Astrocyte of the cerebellum (primary cell): ENCODE measurements at places on chromosomes 4 and X.

DNA sequence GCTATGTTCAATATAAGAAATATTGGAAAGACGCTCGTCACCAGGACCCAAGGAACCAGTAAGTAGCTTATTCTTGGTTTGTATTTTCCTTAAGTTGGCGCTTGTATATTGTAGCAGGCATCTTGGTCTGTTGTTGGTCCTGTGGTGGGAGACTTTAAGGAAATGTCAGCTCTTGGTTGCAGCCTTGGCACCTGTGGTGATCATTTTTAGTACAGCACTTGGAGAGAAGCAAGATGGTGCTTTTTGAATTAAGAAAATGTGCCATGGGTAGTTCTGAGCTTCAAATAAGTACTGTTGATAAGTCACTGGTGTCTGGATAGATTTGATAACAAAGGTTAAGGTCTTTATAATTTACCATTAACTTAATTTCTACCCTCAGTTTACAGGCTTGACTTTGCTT, 1.1 kb downstream of the RPS3A start:
- no peak for DNase-seq

- DNase-seq: no peak
Observed at GRCh38 chr4:112266823-112267222, 18.9 kb downstream of the TIFA start.

DNA sequence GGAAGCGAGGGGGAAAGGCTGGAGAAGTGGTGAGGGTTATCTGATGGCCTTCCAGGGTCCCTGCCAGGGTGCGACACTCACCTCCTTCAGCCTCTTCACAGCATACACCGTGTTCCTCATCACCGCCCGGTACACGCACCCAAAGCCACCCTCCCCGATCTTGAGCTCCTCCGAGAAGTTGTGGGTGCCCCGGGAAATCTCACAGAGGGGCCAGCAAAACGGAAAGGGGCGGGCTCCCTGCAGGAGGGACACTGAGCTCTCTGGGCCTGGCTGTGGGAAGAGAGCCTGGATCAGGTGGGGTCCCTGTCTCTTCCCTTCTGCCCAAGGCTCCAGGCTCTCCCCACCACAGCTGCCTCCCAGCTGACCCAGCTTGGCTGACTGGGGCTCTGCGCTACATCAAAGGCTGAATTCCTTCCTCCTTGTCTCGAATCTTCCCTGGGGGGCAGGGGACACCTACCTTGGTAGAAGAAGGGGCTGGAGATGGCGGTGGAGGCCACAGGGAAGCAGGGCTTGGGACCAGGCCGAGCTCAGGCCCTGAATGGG, 1.1 kb downstream of the IRAK1 start:
- DNase-seq: no peak

GRCh38 chr4:146112389-146112788, 63.1 kb upstream of the LSM6 start:
- no peak for DNase-seq

GRCh38 chr4:165355900-165356300, 22.9 kb upstream of the CPE start:
- DNase-seq: no peak

DNA sequence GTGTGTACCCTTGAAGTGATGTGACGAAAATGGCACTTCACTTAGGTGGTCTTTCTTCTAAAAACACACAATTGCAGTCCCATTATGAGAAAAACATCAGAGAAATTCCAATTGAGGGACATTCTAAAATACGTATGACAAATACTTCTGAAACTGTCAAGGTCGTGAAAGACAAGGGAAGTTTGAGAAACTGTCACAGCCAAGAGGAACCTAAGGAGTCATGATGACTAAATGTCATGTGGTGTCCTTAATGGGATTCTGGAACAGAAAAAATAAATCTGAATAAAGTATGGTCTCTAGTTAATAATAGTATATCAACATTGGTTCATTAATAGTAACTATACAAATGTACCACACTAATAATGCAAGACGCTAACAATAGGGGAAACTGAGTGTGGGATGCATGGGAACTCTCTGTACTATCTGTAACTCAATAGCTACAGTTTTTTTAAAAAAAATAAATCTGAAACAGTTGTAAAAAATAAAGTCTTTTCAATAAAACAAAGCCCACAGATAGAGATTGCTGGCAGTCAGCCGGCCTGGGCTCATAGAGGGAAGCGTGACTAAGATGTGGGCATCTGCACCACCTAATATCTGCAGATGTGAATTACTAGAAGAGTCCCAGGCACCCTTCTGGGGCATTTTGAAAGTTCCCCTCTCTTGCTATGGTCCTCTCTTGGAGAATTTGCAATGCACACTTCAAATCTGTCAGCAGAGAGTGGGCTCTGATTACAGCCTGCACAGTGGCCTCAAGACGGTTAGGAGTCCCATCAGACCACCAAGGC, 47.6 kb downstream of the MID1IP1 start:
- no peak for DNase-seq

DNA sequence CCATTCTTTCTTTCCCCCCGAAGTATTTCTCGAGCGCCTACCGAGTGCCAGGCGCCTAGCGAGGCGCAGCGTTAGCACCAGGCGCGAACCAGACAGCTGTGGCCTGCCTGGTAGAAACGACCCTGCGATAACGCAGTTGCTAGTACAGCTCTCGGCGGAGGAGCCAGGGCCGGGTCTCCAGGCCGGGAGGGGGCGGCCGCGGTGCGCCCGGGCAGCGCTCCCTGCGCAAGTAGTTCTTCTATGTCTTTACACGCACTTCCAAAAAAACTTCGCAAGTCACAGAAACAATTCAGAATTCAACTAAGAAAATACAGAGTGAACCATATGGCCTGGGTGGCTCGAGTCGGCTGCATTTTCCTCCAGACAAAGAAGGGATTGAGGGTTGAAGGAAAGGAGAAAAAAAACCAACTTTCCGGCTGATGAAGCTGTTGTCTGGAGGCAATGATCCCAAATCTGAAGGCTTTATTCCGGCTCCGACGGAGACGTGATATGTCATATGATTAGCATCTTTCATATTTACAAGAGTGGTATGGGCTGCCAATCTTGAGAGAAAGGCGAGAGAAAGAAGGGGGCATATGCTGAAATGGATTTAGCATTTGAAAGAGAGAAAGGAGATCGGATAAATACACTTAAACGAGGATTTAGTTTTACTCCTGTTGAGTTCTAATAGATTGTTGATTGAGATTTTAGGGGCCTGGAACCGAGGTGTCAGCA, 7.2 kb upstream of the NEUROG2 start:
- DNase-seq: no peak

DNA sequence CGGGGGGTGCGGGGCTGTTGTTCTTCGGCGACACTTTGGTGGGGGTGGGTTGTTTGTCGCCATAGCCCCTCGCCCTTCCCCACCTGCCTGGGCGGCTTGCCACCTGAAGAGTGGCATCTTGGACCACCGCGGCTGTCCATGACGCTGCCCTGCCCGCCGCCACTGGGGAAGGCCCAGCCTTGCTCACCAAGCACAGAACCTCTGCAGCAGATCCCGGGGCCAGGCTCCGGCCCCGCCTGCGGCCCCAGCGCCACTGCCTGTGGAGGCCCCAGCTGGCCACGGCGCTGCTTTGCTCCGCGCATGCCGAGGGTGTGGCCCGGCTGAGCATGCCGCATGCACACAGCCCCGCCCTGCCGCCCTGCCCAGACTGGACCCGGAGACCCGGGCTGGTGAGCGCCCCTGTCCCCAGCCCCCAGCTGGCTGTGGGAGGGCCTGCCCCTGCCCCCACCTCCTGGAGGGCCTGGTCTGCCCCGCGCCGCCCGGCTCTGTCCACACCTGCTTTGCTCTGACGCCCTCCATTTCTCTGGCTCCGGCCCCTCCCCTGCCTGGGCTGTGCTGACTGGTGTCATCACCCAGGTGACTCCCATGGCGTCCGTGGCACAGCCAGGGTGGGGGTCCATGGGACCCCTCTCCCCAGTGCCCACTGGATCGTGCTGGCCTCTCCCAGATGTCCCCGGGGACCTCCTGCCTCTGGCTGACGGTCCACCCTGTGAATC, 5.3 kb downstream of the NAT8L start:
- DNase-seq: no peak

DNA sequence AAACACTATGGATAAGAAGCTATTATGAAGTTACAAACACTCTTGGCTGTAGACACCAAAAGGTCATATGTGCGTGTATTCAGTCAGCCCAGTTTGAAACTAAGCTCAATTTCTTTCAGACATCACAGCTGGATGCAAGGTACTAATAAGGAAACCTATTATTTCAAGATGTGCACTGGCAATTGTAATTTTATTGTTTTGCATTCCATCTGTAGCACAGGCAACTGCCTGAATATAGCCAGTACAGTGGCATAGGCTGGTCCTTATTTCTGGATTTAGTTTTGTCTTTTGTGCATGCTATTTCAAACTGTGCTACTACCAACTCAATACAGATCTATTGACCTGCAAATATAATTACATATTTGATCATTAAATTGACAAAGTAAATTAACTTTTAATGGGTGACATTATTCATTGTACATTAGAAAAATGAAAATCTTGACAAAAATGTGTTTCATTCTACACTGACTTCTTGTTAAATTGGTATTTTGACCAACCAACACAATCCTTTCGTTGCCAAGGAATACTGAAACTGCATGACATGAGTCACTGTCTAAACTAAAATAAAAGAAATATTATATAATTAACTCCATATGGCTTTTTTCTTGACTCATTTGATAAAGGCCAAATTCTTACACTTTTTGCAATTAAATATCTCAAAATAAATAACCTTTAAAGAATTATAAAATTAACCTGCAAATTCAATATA, 594.3 kb upstream of the ADGRL3 start:
- DNase-seq: peak; percentile 27
